ENCODE measurements at places on chromosomes 12 and 14.
A peak's percentile ranks its signal among the peaks of the same experiment; 100 is the strongest.

GRCh38 chr12:3718100-3718499 lies 34.8 kb downstream of the CRACR2A start:
- DNase-seq = no peak

DNA sequence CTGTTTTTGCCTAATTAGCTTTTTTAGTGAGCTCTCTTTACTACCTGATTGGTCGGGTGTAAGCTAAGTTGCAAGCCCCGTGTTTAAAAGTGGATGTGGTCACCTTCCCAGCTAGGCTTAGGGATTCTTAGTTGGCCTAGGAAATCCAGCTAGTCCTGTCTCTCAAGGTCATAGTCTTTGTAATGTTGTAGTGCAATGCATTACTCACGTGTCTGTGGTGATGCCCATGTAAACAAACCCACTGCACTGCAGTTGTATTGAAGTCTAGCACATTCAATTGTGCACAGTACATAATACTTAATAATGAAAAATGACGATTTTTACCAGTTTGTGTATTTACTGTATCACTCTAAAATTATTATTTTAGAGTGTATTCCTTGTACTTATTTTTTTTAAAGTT lies 335.5 kb downstream of the NUAK1 start:
- no peak for DNase-seq

GRCh38 chr12:78560633-78561032 lies 303.9 kb upstream of the SYT1 start:
- no peak for DNase-seq

DNA sequence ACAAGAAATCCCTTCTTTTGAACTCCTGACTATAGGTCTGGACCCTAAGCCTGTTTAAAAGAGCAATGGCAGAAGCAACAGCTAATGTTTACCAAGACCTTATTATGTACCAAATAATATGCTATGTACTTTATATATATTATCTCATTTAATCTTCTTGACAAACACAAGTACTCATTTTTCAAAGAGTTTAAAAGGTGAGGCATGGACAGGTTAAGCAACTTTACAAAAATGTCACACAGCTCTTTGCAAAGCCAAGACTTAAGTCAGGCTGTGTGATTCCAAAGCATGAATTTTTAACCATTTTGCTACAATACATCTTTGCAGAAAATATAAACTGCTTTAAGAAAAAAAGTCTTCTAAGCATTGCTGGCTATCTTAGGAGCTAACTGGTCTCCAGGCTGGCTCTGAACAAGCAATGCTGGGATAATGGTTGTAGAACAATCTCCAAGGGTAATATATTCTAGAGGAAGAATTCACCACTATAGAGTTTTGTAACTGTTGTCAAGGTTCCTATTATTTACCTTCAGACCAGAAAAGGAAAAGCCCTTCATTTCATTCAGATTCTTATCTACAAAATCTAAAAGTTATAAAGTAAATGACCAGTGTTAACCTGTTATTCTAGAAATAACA lies 22.1 kb downstream of the SYNJ2BP start:
- no peak for DNase-seq

DNA sequence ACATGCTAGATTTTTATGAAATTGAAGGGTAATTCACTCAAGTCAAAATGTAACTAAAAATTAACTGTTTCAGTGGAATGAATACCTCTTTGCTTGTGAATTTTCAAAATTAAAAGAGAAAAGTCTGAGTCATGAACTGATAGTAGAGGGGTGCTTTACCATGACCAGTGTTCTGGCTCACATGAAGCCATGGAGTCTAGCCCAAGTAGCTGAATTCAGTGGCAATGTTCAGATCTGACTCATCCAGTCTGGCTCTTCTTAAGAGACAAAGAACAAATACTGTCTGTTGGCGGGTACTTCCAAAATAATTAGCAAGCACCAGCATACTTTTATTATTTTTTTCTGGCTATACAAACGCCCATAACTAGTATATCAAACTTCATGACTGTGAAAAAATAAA lies 366.3 kb upstream of the GARIN6 start:
- no peak for DNase-seq

DNA sequence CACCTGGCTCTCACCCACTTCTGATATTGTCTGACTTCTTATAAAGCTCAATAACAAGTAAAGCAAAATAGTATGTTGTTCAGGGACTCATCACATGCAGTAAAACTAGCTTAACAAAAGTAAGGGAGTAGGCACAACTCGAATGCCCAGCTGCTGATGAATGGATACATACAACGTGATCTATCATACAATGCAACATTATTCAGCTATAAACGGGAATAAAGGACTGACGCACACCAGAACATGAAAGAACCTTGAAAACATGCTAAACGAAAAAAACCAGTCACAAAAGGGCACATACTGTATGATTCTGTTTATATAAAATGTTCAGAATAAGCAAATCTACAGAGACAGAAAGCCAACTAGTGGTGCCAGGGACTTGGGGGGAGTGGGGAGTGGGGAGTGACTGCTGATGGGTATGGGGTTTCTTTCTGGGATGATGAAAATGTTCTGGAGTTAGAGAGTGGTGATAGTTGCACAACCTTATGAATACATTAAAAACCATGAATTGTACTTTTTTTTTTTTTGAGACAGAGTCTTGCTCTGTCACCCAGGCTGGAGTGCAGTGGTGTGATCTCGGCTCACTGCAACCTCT lies 11.1 kb downstream of the PLBD2 start:
- no peak for DNase-seq

GRCh38 chr12:3542911-3543310 lies 51.9 kb downstream of the PRMT8 start:
- no peak for DNase-seq

- DNase-seq = peak; percentile 64
Observed at GRCh38 chr12:102043928-102044327, 17.9 kb downstream of the WASHC3 start.

DNA sequence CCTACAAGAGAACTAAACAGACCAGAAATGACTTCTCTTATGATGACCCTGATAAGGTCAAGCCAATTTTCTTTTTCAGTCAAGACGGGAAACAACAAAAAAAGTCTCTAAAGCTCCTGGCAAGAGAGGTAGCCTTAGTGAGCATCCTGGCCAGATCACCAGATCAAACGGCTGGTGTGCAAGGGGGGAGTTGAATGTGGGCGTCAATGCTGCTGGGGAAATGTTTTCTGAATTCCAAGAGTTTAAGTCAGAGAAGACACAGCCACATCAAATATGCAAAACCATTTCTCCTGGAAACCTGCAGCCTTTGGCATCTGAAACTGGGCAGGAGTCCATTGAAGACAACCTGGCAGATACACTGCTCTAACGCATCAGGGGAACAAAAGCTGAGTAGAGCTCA lies 16.0 kb upstream of the SELPLG start:
- no peak for DNase-seq

DNA sequence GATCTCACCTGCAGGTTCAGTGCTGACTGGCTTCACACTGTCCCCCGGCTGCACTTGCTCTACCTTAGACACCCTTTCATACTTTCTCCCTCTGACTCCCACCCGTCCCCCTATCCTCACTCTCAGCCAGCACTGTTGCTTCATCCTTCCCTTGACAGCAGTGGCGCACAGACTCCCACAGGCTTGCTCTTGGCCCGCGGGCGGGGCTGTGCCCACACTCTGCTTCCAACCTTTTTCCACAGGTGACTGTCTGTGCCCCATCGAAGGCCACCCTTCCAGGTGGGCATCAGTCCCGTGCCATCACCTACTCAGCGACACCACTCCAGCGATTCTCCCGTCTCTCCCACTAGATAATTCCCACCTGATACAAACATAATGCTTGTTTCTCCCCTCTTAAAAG lies 1.0 kb upstream of the RPS6KL1 start:
- DNase-seq = no peak

GRCh38 chr12:64610660-64611340 lies 505 bp downstream of the RASSF3 start:
- DNase-seq = peak; percentile 82

GRCh38 chr14:53183611-53184010 lies 30.5 kb upstream of the DDHD1 start:
- DNase-seq = no peak

DNA sequence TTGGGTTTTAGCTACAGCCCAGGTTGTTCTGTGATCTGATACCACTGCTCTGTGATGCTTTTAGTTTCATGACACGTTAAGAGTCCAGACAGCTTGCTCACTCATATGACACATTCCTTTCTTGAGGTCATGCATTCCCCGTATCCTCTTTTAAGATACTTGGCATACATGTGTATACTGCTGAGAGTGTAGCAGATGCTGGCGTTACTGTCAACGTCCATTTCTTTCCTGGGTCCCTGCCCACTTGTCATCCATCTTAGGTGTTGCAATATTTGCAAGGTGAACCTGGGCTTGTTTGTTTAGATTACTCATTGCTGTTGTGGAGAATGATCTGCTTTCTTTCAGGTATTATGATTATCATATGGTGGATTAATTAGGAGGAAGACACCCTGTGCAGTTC lies 9.1 kb upstream of the EMP1 start:
- DNase-seq = no peak

- no peak for DNase-seq
Observed at GRCh38 chr12:97672870-97673269, 210.3 kb downstream of the RMST start.
